ENCODE measurements at places on chromosomes 1 and 21. TPM values are rescaled to one million over a fixed set of nuclear protein-coding genes. Genes with fewer than 3 reads are reported as not detected.

- peak; percentile 50 for DNase-seq
- H3K27me3 ChIP-seq, result no peaks in the 10 kb centered on the region
- no peaks in the 10 kb centered on the region for H3K4me1 ChIP-seq
- H3K4me3 ChIP-seq, result no peak overlapping the region
These were observed 21.8 kb upstream of the SDHB start for GRCh38 chr1:17075470-17076255.

DNA sequence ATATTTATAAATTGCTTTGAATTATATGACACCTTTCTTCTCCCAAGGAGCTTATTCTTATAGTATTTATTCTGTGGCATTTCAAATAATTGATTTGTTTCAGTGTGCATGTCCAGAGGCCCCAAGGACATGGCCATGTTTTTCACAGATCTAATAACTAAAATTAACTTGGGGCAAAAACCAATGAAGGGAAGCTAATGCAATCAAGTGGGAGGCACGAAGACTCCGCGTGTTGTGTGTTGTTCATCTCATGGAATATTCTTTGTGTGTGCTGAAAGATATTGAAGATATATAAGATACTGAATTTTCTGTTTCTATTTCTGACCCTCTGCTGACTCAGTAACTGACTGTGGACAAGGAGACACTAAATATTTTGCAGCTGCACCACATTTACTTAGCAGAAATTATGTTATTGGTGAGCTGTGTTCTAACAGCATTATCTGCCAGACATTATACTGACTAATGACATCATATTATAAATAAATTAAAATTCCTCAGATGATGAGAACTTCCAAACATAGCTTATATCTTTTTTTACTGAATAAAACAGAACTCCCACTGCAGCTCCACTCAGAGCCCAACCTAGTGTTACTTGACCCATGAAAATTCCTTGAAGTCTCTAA, 519.3 kb upstream of the CXADR start:
- no peaks in the 10 kb centered on the region for H3K4me1 ChIP-seq
- no peaks in the 10 kb centered on the region for H3K36me3 ChIP-seq
- no peaks in the 10 kb centered on the region for H3K27me3 ChIP-seq
- DNase-seq, result no peak
- H3K27ac ChIP-seq, result no peak overlapping the region

- peaks cover under 1% of the 10 kb centered on the region for H3K27me3 ChIP-seq
- no peak for DNase-seq
- H3K4me3 ChIP-seq, result peak overlapping the region; percentile 80
- H3K27ac ChIP-seq, result peak overlapping the region; percentile 100
These were observed 838 bp upstream of the IBA57 start for GRCh38 chr1:228164561-228165371.

DNA sequence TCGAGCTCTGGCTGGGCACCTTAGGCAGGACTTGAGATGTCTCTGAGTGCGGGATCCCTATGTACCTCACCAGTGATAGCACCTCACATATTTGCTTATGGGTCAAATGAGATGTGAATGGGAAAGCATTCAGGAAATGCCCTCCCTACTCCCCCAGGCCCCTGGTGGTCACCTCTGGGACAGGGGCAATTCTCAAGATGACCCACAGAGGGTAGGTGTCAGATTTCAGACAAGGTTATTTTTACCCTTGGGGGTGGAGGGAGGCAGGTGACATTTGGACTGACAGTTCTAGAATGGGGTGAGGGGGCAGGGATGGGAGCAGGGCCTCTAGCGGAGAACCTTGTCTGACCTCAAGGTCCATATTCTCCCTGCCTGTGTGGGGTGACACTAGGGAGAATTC, 27.1 kb downstream of the ACOT11 start:
- DNase-seq, result no peak
- no peak overlapping the region for H3K4me3 ChIP-seq
- H3K4me1 ChIP-seq, result peaks cover 20% of the 10 kb centered on the region
- H3K27ac ChIP-seq, result no peak overlapping the region
- no peaks in the 10 kb centered on the region for H3K36me3 ChIP-seq

- no peaks in the 10 kb centered on the region for H3K27me3 ChIP-seq
- no peak overlapping the region for H3K4me3 ChIP-seq
- H3K4me1 ChIP-seq, result peaks cover 30% of the 10 kb centered on the region
- DNase-seq, result no peak
These were observed 22.5 kb downstream of the DMAP1 start for GRCh38 chr1:44235808-44236207.

DNA sequence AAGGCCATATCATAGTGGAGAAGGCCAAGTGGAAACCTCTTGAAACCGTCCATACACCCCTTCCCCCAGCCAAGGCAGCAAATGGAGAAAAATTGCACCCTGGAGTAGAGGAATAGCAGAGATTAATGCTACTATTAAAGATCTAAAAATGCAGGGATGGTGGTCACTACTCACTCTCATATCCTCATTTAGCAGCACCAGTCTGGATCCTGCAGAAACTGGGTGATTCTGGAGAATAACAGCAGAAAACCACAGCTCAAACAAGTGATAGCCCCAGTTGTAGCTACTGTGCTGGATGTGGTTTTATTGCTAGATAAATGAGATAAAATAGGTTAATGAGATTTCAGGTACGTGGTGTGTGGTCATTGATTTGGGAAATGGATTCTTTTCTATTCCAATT, 30.3 kb downstream of the S1PR1 start:
- H3K4me1 ChIP-seq, result no peaks in the 10 kb centered on the region
- DNase-seq, result no peak

The TENT5C gene
- total RNA-seq, result 0.90 TPM

The RIMS3 gene
- total RNA-seq, result 9.9 TPM

The VSIG8 gene
- total RNA-seq, result not detected

The NVL gene
- 52.5 TPM for total RNA-seq

The C1orf210 gene
- total RNA-seq, result not detected
